ENCODE measurements at places on chromosomes 5 and 9.
A peak's percentile ranks its signal among the peaks of the same experiment; 100 is the strongest.

GRCh38 chr5:88045931-88046461 is 222.6 kb downstream of the TMEM161B start:
- ATAC-seq = no peak

GRCh38 chr5:154712518-154713437 is 42.4 kb upstream of the LARP1 start:
- ATAC-seq = no peak

DNA sequence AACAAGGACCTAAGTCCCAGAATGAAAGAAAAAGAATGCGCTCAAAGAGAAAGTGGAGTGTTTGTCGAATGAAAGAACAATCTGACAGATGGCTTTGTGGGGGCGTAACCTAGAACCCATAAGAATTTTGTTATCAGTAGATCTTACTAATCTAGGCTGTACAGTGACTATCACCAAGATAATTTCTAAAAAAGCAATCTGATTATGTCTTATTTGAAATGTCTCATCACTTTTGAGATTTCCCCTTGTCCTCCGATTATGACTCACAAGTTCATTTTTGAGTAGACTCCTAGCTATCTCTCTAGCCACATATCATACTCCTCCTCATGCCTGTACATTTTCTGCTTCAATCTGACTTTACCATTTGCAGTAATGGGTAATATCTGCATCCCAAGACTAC is 135.6 kb upstream of the SMARCA2 start:
- ATAC-seq = peak; percentile 76

DNA sequence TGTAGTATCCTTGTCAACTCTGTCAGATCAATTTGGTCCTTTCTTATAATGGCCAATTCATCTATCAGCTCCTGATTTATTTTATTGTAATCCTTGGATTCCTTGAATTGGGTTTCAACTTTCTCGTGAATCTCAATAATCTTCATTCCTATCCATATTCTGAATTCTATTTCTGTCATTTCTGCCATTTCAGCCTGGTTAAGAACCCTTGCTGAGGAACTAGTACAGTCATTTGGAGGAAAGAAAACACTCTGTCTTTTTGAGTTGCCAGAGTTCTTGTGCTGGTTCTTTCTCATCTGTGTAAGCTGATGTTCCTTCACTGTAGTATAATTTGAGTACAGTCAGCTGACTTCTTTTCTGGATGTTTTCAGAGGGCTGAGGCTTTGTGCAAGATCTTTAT is 84.5 kb downstream of the CETN3 start:
- no peak for ATAC-seq

DNA sequence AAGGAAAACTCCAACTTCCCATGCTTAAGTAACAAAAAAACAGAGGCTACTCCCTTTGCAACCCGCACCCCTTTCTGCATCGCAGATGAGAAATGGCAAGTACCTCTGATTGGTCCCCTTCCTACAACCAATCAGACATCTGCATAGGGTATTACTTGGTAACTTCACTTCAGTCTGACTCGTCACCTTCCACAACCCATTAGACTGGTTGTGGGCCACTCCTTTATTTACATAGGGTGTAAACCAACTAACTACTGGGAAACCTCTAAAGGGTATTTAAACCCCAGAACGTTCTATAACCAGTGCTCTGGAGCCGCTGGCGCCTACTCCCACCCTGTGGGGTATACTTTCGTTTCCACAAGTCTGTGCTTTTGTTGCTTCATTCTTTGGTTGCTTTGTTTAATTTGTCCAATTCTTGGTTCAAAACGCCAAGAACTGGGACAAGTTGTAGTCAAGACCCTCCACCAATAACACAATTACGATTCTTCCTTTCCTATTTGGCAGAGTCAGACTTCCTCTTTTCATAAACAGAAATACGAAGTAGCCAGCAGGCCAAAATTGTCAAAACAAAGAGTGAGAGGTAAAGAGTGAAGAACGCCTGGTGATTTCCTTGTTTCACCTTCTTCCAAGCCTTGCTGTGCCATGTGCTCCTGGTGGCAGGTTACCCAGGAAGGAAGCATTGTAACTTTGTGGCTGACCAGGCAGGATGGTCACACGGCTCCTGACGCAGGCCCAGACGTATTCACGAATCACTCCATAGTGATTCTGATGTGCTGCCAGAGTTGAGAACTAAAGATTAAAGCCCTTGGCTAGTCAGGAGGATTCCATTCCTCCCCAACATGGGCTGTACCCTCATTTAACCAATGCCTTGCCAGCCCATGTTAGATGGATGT is 477.4 kb downstream of the ARHGEF28 start:
- no peak for ATAC-seq

DNA sequence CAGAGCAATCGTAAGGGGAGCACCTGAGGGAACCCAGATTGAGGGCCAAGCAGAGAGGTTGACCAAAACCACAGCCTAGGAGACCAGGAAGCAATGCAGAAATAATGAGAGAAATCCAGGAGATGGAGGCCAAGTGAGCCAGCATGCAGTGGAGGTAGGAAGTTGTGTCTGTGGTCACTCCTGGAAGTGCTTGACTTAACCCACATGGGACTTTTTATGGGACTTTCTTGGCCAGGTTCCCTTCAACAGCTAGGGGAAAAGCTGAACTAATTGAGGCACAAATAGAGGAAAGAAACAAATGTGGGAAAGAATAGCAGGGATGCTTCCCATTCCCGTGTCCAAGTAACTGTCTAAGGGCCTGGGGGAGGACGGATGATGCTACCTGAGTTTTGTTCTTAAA is 293.2 kb upstream of the CLINT1 start:
- ATAC-seq = no peak

- no peak for ATAC-seq
Measured at GRCh38 chr5:157214415-157214814, 33.8 kb downstream of the ITK start.

GRCh38 chr5:158022393-158022792 is 163.4 kb upstream of the CLINT1 start:
- no peak for ATAC-seq

- no peak for ATAC-seq
Measured at GRCh38 chr9:36789886-36790285, 217.2 kb downstream of the MELK start.

- no peak for ATAC-seq
Measured at GRCh38 chr5:10106806-10107205, 142.9 kb downstream of the ATPSCKMT start.

GRCh38 chr5:160835376-160835775 is 16.6 kb downstream of the ATP10B start:
- no peak for ATAC-seq

GRCh38 chr9:98627296-98627695 is 81.4 kb downstream of the GABBR2 start:
- no peak for ATAC-seq

GRCh38 chr9:93910598-93910997 is 44.6 kb downstream of the BARX1 start:
- ATAC-seq = no peak

- no peak for ATAC-seq
Measured at GRCh38 chr5:8769631-8770030, 776.2 kb downstream of the SEMA5A start.

DNA sequence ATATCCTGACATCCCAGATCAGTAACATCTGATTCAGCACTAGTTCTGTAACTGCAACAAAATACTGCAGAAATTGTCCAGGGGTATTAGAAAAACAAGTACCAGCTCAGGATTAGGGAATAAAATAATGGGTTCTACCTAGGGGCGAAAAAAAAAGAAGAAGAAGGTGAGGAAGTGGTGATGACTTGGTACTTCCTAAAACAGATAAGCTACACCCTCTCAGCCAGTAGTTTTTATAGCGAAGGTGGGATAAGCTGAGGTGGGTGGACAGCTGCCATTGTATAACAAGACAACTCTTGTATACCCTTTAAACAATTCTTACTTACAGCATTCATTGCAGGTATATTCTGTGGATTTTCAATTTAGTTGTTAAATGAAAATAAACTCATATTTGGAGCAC is 19.1 kb downstream of the RAPGEF6 start:
- no peak for ATAC-seq

DNA sequence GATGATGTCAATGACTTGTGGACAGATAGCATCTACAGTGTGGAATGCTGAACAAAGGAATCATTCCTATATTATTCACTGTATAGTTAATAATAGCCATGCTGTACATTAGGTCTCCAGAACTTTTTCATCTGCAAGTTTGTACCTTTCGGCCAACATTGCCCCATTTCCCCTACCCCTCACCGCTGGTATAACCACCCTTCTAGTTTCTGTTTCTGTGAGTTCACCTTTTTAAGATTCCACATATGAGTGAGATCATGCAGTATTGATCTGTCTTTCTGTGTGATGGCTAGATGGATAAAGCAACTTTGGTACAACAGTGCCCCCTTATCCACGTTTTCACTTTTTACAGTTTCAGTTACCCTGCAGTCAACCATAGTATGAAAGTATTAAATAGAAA is 18.8 kb upstream of the ALDH1B1 start:
- ATAC-seq = no peak

- no peak for ATAC-seq
Measured at GRCh38 chr5:159943326-159943725, 27.0 kb downstream of the ADRA1B start.

DNA sequence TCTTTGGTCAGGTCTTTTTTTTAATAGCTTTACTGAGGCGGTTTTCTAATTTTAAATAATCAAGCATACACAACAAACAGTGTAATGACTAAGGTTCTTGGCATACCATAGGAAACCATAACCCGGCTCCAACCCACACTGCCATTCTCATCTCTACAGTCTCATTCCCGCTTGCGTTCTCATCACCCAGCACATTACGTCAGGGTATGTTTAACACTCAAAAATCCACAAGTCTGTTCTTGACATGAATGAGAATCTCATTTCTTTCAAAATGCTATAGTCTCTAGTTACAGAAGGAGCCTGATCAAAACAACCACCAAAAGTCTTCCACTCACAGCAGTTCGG is 505 bp downstream of the C5orf34 start:
- peak; percentile 66 for ATAC-seq

- no peak for ATAC-seq
Measured at GRCh38 chr9:109448223-109448622, 49.9 kb downstream of the PTPN3 start.

- no peak for ATAC-seq
Measured at GRCh38 chr5:103565719-103566118, 3.1 kb upstream of the NUDT12 start.

- no peak for ATAC-seq
Measured at GRCh38 chr5:149641600-149641999, 60.3 kb downstream of the ARHGEF37 start.

DNA sequence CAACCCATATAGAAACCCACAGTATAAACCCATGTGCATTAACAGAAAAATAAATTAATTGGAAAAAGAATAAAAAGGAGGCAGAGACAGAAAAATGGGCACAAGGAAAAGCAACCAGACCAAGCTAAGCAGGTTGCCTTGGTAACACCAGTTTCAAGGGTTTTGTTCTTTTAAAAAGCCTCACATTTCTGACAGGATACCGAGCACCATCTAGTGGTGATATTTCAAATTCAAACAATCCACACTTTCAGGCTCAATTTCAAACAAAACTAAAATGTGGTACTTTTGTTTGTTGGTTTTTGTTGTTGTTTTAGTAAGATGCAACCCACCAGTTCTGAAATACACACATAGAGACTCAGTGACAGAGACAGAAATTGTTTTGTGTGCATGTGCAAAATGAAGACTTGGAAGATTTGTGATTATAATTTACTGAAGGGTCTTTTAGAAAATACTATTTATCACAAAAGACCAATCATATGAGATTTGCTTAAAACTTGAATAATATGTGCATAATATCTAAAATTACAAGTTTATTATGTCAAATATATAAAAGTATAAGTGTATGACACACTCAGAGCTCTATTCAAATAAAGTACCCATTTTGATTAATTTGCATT is 318.2 kb downstream of the SLCO4C1 start:
- no peak for ATAC-seq

- ATAC-seq = no peak
Measured at GRCh38 chr5:82984786-82985735, 92.1 kb downstream of the TMEM167A start.

GRCh38 chr9:34065541-34065940 is 16.9 kb upstream of the UBAP2 start:
- no peak for ATAC-seq

- no peak for ATAC-seq
Measured at GRCh38 chr9:78470216-78470615, 173.3 kb downstream of the PSAT1 start.

DNA sequence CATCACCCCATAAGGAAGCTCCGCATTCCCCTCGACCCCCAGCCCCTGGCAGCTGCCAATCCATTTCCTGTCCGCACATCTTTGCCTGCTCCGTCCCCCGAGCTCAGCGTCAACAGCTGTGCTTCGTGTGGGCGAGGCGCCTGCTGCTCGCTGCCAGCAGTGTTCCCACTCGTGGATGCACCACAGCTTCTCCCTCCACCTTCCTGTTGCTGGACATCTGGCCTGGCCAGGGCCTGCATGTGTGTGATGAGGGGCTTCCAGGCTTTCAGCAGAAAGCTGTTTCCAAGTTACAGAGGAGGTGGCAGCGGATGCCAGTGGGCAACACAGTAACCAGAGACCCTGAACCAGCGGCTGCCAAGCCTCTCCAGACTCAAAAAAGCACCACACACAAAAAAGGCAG is 86.0 kb downstream of the PRRT1B start:
- no peak for ATAC-seq

- ATAC-seq = no peak
Measured at GRCh38 chr9:20117986-20118385, 329.1 kb upstream of the SLC24A2 start.

- ATAC-seq = no peak
Measured at GRCh38 chr5:168531987-168532864, 3.1 kb downstream of the FBLL1 start.

GRCh38 chr9:5435912-5436311 is 1.8 kb downstream of the PLGRKT start:
- no peak for ATAC-seq

- no peak for ATAC-seq
Measured at GRCh38 chr5:136028090-136028489, 698 bp upstream of the TGFBI start.

GRCh38 chr5:83924891-83925290 is 204.2 kb upstream of the HAPLN1 start:
- ATAC-seq = no peak

GRCh38 chr5:92963800-92964199 is 617.2 kb downstream of the NR2F1-AS1 start:
- no peak for ATAC-seq
